RPMI7951 (cell line): ENCODE measurements at places on chromosomes 12 and 14.
A peak's percentile ranks its signal among the peaks of the same experiment; 100 is the strongest.

GRCh38 chr12:95262808-95263207, 45.2 kb downstream of the VEZT start:
- DNase-seq: peak; percentile 5

- DNase-seq: no peak
These were observed 78.6 kb downstream of the BHLHE41 start for GRCh38 chr12:26046203-26046602.

- DNase-seq: peak; percentile 29
These were observed 37.7 kb downstream of the DIP2B start for GRCh38 chr12:50542448-50542847.

DNA sequence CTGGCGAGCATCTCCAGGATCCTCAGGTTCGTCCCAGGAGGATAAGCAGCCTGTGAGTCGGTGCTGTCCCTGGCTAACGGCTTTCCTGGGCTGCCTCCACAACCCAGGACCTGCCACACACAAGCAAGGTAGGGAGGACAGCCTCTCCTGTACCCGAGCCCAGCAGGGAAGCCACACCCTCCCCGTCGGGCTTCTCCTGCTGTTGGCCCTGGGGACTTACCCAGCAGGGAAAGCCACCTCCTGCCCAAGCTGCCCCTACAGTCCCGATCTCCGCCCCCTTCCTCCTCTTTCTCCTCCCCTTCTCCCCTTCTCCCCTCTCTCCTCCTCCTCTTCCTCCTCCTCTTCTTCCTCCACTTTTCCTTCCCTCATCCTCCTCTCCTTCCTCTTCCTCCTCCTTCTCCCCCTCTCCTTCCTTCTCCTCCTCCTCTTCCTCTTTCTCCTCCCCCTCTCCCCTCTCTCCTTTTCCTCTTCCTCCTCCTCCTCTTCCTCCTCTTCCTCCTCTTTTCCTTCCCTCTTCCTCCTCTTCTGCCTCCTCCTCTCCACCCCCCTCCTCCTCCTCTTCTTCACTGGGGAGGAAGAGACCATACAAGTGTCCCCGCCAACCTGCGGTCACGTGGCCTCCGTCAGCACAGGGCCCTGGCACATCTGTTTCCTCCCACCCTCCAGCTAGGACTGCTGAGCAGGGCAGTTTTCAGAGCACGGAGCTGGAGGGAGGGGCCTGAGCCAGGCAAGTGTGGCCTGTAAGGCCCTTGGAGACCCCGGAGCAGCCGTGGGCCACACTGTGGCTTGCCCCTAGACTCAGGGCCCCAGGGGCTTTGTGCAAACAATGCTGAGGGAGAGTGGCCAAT, 17.3 kb upstream of the RFLNA start:
- DNase-seq: no peak

GRCh38 chr12:113659416-113659815, 187.7 kb upstream of the LHX5 start:
- no peak for DNase-seq

DNA sequence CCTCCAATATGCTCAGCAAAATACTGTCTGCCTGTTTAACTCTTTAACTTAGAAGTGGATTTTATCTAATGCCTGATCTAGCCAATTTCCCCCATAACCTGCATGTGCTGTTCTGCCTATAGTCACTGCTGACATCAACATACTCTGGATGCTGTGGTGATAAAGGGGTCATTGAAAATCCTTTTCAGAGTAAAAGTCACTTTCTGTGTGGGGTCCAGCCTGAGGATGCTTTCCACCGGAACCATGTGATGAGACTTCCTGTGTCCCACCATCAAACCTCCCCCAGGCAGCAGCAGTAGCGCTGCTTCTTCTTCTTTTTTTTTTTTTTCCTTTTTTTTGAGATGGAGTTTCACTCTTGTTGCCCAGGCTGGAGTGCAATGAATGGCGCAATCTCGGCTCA, 607.0 kb downstream of the BCL11B start:
- DNase-seq: no peak
